Activated CD4-positive, alpha-beta T cell treated with anti-CD3 and anti-CD28 coated beads, Interleukin-2, amount 10 ng/mL, durations not matched to agents 24 days and 14 days (primary cell): ENCODE measurements at places on chromosomes 7 and 10. TPM values are rescaled to one million over a fixed set of nuclear protein-coding genes. Genes with fewer than 3 reads are reported as not detected.

DNA sequence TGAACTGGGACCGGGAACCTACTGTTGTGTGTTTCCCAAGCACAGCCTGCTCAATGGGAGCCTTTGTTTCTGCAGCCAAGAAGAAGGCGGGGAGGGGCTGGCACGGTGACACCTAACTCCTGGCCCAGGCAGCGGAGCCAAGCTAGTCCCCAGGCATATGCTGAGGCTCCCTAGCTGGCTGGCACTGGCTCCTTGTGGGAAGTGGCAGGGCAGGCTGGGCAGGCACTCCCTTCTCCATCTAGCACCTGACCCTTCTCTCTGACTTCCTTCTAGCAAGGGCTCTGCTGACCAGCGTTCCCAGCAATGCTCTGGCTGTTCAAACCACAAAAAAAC lies 325.0 kb downstream of the PLXNA4 start:
- H3K4me1 ChIP-seq = no peaks in the 10 kb centered on the region
- no peak overlapping the region for H3K4me3 ChIP-seq
- no peak for DNase-seq
- no peak overlapping the region for H3K27ac ChIP-seq
- H3K36me3 ChIP-seq = no peaks in the 10 kb centered on the region

DNA sequence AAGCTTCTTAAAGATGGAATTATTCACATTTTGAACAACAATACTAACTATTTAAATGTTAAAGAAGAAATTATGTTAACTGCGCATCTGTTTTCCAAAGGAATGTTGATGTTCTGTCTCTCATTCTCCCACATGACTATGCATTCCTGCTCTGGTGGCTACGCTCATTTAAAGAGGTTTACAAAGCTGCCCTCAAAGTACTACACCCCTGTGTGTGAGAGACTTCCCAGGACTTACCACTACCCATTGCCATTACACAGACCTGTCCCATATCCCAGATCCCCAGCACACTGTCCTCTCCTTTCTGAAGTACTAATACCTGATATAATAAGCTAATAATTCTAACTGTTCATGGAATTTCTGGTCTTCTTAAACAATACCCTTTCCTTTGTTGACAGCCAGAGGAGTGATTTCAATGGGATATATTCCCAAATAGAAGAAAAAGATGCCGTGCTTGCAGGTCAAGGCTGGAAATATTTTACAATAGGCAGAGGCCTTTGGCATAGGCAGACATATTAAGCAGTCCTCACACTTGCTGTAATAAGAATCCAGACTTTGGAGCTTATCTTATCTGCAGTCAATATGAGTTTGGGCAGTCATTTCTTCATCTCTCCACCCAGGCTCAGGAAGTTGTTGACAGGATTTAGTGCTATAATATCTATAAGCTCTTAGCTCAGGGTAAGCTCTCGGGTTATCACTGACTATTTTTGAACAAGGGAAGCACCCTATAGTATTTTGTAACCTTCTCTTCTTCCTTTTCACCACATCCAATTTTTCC lies 12.2 kb downstream of the LIPF start:
- H3K36me3 ChIP-seq = no peaks in the 10 kb centered on the region
- H3K4me1 ChIP-seq = no peaks in the 10 kb centered on the region
- peaks cover 22% of the 10 kb centered on the region for H3K27me3 ChIP-seq

- no peak overlapping the region for H3K4me3 ChIP-seq
- H3K4me1 ChIP-seq = no peaks in the 10 kb centered on the region
- no peak overlapping the region for H3K27ac ChIP-seq
- H3K27me3 ChIP-seq = no peaks in the 10 kb centered on the region
- no peaks in the 10 kb centered on the region for H3K36me3 ChIP-seq
- no peak for DNase-seq
These were observed 674.4 kb downstream of the TYW1 start for GRCh38 chr7:67671006-67671548.

- no peak for DNase-seq
- H3K36me3 ChIP-seq = peaks cover 18% of the 10 kb centered on the region
- H3K4me1 ChIP-seq = peaks cover 16% of the 10 kb centered on the region
- no peaks in the 10 kb centered on the region for H3K27me3 ChIP-seq
These were observed 14.9 kb downstream of the GTF2I start for GRCh38 chr7:74672343-74672915.

Gene UTF1
- 0.17 and 0.19 TPM in 2 replicates for total RNA-seq

Gene SPDYE16
- 0.47 TPM in 1 of 2 replicates, not detected in the other for total RNA-seq

Gene KCND2
- total RNA-seq = not detected in 2 replicates

Gene CCL26
- total RNA-seq = not detected in 2 replicates

Gene SLC13A1
- total RNA-seq = not detected in 2 replicates

Gene ASB10
- total RNA-seq = not detected in 2 replicates
